Fibroblast of mammary gland (primary cell): ENCODE measurements at places on chromosomes 11 and 22.

DNA sequence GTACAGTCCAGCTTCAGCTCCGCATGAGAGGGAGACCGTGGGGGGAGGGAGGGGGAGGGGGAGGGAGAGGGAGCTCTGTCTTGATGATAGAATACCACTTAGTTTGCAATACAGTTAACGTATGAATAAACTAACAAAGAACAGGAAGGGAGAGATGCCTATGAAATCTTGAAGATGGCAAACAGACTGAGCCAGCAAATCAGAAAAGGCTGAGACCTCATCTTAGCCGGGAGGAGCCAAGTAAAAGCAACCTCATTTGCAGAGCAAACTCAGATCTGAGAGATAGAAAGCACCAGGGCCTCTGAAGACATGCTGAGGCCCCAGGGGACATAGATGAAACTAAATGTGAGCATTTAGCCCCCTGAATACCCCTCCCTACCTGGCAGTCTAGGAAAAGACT, 23.0 kb downstream of the APLP2 start:
- DNase-seq: no peak

GRCh38 chr11:45042560-45042959, 91.9 kb upstream of the TP53I11 start:
- DNase-seq: peak; percentile 21

DNA sequence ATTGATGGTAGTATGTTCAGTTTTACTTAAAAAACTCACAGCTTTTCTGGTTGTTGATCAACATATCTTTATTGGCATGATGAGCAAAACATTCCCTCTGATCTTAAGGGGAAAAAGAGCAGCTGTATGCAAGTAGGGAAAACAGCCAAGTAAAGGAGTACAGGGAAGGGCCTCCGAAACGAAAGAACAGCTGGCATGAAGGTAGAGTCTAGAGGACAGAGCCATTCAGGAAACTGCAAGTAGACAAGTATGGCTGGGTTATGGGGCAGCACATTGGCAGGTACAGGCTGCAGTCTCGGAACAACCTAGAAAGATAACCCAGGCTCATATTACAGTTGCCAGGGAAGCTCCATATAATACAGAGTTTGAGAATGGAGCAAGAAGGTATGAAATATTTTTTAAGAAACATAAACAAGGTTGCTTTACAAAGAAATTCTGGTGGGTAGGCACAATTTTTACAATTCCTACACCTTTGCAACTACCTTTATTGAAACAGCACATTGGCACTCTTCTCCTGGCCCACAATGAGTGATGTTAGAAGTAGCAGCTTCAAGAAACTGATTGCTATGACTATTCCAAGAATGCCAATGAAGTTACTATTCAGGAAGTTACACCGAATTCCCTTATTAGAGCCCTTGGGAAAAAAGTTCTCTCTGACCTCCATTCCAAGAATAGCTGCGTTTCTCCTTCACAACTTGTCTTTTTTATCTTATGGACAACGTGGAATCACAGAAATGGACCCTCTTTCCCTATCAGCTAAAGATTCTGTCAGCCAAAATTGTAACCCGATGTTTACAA, 45.2 kb downstream of the LGR4 start:
- DNase-seq: peak; percentile 30

DNA sequence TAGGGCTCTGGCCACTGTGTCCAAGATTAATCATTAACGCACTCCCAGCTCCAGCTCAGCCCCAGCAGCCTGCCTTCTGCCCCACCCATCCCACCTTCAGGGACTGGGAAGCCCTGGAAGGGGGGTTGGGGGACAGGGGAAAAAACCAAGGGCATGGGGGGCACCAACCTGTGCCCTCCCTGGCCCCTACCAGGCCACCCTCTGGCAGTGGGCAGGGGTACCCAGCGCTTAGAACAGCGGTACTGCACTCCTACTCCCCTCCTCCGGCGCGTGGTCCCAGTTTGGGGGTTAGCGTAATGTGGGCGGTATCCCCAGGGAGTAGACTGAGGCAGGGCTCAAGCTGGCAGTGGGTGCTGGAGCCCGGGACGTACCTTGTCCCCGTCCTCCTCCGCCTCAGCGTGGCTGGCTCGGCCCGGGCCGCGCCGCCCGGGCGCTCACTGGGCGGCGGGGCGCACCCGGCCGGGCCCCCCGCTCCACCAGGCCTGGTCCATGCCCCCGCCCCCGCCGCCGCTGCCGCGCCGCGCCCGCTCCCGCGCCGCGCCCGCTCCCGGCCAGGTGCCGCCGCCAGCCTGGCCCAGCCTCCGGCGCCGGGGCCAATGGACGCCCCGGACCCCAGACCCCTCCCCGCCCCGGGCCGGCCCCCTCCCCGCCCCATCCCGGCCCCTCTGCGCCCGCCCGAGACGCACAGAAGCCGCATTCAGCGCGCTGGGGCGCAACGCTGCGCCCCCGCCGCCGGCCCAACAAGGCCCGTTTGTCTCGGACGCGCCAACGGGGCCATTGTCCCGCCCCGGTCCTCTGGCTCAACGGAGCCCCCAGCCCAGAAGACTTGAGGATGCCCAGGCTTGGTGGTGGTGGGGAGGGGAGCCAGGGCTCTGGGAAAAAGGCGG, at the start of gene GAL3ST1:
GAL3ST1 (minus strand) TSS at position 571 of the 887 bp plus-strand sequence. CDS start 17,273 bp downstream, outside the sequence.
- no peak for DNase-seq

DNA sequence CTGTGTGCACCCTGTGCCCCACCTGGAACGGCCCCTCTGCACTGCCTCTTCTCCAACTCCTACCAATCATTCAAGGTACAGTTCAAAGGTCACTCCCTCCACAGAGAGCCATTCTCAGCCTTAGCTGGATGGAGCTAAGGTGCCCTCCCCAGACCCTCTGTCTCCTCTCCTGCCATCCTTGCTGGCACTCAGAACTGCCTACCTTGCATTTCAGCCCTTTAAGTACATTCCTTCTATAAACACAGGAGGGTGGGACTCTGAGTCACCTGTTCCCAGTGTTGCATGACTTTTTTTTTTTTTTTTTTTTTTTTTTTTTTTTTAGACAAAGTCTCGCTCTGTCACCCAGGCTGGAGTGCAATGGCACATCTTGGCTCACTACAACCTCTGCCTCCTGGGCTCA, 8.6 kb downstream of the TTLL1 start:
- no peak for DNase-seq

DNA sequence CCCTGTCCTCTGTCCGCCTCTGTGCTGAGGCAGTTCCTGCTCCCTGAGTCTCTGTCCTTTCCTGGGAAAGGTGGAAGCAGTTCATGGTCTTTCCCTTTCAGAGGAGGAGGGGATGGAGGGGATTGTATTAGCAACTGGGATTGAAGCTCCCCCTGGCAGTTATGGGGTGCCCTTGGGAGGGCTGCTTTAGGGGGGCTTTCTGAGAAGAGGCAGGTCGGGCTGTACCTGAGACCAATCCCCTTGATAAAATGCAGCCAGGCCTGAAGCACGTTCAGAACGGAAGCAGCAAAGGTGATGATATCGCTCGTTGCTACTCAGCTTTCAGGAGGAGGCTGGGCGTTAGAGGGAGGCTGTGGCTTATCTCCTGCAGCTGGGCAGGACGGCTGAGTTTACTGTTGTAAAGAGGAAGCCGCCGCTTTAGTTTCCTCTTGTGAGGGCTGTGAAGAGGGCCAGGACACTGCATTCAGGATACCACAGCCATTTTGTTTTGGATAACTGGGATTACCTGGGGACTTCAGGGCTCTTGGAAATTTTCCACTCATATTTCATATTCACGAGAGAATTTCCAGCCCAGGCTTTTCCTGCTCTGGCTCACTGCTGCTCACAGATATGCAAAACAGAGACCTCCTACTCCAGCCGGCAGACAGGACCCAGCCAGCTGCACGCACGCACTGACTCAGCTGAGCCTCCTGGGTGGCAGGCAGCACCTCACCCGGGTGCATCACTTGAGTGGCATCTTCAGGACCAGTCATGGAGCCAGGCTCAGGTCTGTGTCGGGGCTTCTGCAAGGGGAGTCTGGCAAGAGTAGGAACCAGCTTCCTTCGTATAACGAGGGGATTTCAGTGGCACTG, 798 bp downstream of the AMPD3 start:
- peak; percentile 80 for DNase-seq

DNA sequence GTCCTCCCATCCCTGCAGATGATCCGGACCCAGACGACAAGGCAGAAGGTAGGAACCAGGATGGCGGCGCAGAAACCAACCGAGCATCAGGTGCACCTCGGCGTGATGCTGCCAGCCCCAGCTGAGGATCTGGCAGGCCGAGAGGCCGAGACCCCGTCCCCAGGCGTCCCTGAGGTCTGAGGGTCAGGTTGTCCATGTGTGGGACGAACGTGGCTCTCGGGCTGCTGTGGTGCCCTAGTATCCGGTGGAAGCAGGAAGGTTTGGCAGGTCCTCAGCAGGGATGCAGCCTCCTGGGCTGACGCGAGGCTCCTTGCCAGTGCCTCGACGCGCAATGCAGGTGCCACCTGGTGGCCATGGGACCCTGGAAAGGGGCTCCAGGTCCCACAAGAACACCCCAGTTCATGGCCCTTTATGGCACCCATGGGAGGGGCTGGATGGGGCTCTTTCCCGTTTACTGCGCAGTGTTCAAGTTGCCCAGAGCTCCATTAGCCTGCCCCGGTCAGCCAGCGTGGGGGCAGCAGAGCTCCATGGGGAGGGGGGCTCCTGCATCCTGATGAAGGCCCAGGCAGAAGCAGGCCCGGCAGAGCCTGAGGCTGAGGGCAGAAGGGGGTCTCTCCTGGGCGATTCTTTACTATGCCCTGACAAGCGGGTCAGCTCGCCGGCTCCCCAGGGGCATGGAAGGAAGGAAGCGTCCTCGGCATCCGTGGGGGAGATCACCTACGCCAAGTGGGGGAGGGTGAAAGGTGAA, 129.9 kb downstream of the CTTN start:
- no peak for DNase-seq

DNA sequence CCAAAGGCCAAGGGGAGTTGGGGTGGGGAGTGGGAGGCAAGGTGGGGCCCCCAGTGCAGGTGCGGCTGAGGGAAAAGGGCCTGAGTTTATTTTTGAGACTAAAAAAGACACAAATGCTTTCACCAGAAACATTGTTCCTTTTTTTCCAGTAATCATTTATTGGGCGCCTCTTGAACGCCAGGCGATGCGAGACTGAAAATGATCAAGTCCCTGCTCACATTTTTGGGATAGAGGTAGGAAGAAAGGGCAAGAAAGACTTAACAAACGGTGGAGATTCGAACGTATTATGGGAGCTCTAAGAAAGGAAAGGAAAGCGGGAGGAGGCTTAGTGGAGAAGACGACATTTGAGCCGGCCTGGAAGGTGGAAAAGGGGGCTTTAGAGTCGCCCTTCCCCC, 796 bp upstream of the SF3B2 start:
- no peak for DNase-seq

DNA sequence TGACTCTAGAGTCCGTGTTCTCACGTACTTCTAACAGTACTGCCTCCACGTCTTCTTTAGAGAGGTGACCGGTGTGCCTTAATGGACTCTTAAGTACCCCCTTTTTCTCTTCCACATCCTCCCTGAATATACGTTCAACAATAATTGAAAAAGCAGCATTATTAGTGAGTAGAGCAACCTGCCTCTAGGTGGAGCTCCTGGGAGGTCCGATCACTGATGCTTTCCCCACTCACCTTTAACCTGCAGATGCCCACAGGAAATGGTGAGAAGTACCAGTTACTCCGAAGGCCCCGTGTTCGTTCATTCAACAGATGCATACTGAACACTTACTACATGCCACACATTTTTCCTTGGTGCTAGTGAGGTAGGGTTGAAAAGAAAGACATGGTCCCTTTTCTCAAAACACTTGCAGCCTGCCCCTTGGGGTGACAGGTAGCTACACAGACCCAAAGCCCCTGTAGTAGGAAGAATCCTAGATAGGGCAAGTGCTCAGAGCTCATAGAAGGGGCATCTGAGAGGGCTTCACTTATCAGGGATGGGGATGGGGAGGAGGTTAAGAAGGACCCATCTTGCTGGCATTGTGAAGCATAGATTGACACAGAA, 72.7 kb downstream of the FEZ1 start:
- DNase-seq: no peak

DNA sequence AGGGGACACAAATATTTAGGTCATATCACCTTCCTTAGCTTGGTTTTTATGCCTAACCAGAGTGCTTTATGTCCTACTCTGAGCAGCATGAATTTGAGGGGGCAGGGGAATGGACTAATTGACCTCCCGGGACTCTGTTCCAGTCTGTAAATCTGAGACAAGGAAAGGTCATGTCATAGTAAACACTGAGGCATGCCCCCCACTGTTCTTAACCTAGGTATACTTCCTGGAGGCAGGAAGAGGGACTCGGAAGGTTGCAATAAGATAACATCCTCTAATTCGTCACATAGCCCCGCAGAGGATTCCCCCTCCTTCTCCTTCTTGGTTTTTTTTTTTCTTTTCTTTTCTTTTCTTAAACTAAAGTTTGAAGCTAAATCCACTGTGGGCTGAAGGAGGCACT, 540.3 kb upstream of the CADM1 start:
- no peak for DNase-seq

GRCh38 chr11:62238151-62238550, 3.9 kb upstream of the SCGB1D2 start:
- DNase-seq: no peak

DNA sequence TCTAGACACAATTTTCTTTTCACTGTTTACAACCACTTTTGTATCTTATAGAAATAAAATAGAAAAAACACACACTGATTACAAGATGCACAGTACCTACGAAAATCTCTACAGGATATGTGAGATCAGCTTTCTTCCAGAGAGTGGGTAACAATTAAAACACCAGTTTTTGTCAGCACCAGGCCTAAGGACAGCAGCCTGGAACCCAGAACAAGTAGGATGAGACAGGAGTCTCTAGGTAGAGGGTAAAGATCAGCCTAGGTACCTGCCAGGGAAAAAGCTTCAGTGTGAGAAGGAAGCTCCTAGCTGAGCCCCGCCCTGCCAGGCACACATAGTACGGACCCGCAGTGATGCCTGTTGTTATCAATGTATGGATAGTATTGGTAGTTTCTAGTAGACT, 61.9 kb downstream of the KIRREL3 start:
- DNase-seq: no peak

GRCh38 chr11:62430425-62430824, 11.6 kb downstream of the SCGB1A1 start:
- peak; percentile 54 for DNase-seq

- no peak for DNase-seq
Measured at GRCh38 chr22:37207981-37208380, 4.3 kb downstream of the SSTR3 start.

- DNase-seq: no peak
Measured at GRCh38 chr11:107567739-107568335, 2.3 kb upstream of the ALKBH8 start.

DNA sequence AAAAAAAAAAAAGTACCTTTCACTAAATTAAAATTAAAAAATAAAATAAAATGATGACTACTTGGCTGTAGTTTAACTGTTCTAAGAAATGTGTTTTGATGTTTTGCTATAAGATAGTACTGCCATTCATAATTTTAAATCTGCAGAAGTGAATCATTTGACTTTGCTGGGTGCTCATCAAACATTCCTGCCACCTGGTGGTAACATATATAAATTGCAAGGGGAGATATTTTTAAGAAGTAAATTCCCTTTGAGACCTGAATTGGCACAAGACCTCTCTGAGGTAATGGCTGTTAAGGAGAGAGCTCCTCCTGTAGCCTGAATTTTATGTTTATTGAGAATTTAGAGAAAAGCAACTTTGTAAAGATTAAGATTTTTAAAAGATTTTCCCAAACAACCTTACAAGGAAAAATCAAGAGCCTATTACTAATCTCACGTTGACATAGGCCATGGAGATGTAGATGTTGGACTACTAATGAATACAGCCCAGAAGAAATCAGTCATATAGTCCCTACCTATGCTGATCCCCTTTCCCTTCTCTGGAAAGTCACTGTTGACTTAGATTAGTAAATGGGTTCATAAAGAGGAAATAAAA, 11.9 kb upstream of the NARS2 start:
- DNase-seq: peak; percentile 44
